ENCODE measurements at places on chromosomes 3 and 15.

DNA sequence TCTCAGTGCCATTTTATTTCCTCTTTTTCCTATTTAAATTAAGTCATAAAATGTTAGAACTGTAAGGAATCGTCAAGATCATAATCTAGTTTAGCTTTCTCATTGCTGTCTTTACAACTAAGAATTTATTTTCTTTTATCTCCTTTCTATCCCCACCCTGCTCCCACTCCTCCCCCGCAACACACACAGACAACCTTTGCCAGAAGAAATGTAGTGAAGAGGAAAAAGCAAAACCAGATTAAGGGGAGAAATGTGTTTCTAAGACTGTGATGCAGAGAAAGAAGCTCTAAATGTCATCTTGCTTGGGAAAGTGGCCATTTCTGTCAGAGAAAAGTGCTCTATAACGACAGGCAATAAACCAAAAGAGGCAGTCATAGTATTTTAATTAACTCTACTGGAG, 78.3 kb upstream of the MLF1 start:
- no peak for DNase-seq

GRCh38 chr3:126908752-126909275, 74.1 kb upstream of the PLXNA1 start:
- DNase-seq: no peak

- no peak for DNase-seq
Observed at GRCh38 chr3:120113128-120114116, 19.2 kb upstream of the GSK3B start.

DNA sequence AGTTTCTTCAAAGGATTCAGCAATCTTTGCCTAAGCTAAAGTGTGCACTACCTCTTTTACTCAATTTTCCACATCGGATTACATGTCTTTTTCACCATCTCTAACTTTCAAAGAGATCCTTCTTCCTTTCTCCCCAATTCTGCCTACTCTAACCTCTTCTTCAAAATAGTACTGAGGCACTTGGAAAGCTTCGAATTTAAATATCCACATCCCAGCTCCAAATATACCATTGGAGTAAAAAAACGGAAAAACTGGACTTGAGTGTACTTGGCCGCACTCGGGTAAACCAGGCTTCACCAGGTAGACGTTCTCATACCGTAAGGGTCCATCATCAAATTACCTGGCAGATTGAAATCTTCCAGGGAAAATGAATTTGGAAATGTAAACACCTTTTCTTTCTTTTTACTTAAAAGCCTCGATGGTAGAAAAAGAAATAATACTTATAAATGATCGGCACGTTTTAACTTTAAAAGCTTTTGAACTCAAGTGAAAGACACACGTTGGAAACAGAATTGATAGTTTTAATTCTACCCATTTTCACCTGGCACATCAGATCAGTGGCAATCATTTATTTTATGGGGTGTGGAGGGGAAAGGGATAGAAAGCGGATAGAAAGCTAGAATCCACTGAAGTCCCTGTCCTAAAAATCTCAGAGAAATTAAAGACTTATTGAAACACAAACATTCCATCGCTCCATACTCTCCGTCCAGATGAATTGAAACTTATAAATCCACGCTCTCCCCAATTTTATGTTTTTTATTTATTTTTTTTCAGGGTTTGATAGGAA, 8.2 kb upstream of the MEIS2 start:
- DNase-seq: no peak

- no peak for DNase-seq
Observed at GRCh38 chr3:80769683-80770082, 991.8 kb downstream of the GBE1 start.

Data from AML-193 (cell line).